Stimulated activated CD8-positive, alpha-beta memory T cell treated with anti-CD3 and anti-CD28 coated beads, Interleukin-4, amount 100 ng/mL, for 4 hours (primary cell): ENCODE measurements at places on chromosomes 16 and 17.

GRCh38 chr17:27588354-27588753 lies 42.6 kb upstream of the LGALS9 start:
- DNase-seq: no peak

DNA sequence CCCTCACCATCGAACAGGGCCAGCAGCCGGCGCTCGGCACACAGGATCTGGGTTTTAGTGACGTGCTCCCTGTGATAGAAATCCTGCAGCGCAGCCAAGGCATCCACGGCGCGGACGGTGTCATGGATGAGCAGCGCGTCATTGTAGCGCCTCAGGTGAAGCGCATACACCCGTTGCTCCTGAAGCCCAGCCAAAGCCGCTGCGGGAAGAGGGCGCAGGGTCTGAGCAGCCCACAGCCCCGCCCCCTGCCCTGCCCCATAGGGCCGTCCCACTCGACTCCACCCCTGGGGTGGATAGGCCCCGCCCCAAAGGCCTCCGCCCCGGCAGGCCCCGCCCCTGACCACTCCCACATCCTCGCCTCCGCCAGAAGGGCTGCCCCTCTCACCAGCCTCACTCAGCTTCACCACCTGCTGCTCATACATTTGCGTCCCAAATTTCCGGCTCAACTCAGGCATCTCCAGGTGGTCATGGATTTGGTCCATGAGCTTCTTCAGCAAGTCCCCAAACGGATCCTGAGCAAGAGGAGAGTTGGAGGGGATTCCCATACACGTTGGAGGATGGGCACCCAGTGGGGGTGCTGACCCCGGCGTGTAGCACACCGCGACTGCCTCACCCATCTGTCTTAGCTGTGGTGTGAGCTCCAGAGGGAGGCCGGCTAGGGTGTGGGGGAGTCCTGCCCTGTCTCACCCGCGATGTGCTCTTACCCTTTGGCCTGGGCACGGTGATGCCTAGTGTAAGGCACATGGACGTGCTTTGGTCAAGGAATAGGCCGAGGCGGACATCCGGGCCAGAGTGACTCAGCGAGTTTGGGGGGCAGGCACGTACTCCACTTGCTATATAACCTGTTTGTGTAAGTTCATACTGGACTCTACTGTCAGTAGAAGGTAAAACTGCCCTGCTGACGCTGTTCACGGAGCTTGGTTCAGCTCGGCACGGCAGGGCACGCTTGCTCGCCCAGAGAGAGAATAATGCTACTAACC lies 4.6 kb downstream of the DHX58 start:
- peak; percentile 84 for DNase-seq

DNA sequence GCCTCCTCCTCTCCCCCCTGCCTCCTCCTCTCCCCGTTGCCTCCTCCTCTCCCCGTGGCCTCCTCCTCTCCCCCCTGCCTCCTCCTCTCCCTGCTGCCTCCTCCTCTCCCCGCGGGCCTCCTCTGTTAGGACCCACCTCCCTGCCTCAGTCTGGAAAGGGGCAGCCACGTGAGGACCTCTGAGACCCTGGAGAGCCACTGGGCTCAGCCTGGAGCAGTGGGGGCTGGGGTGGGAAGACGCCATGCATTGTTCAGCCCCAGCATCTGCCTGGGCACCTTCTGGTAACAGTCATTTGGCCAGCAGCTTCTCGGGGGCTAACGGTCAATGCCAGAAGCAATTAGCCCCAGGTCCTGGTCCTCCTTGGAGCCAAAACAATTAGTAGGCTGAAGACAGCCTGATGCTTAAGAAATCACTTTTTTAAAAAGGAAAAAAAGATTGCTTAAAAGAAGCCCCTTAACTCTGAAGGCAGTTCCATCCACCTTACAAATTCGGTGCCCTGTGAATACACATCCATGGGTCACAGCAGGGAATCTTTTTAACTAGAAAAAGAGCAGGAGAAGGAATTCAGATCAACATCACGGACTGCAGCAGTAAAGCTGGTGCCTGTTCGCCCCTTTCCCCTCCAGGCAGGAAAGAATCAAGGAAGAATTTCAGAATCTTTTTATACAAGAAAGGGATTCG lies 29.8 kb downstream of the NXN start:
- no peak for DNase-seq

DNA sequence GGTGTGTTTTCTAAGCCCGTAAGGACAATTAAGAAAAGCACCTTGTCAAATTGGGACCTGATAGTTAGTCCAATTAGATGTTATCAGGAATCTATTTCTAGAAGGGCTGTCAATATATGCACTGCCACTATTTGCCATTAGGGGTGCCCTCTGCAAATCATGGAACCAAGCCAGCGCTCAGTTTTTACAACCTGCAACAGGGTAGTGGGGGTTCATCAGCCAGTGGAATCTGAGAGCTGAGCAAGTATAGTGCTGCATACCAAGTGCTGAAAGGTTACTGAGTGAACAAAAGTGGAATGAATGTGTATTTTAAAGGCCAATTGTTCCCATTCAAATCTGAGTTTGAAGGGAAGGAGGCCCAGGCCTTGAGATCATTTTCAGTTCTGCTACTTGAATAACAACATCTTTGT lies 10.4 kb downstream of the PRR11 start:
- no peak for DNase-seq

DNA sequence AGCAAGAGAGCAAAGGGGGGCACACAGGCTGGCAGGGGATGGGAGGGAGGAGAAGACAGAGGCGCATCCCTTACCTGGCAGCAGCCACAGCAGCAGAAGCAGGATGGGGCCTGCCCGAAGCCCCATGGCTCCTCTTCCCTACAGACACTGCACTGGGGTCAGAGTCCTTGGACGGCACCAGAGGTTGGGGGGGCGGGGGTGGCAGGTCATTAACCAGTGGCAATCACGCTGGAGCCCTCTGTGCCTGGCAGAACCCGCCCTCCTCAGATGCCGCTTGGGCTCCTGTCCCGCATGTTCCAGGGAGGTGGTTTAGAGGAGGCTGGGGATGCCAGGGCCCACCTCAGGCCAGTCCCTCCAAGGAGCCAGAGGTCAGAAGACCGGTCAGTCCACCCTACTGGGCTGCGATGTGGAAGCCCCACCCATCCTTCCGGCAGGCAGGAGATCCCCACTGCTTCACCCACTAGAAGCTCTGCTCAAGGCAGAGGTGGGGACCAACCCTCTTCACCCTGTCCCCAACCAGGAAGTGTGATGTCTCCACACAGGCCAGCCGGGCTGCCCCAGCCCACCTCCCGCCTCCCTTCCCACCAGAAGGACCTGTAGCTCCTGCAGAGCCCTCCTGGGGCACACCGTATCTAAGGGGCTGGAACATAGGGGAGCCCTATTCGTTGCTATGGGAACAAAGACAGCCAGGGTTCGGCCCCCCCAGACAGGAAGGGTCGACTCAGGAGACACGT lies 11.7 kb downstream of the ZG16B start:
- DNase-seq: no peak

- no peak for DNase-seq
Measured at GRCh38 chr16:22912654-22913053, 98.7 kb downstream of the HS3ST2 start.
